Sigmoid colon (tissue), 7 donors: ENCODE measurements at places on chromosomes 6 and 20. TPM values are rescaled to one million over a fixed set of nuclear protein-coding genes. Genes with fewer than 3 reads are reported as not detected.
A peak's percentile ranks its signal among the peaks of the same experiment; 100 is the strongest.

- peak; percentile 88 for DNase-seq
These were observed 403.9 kb upstream of the JARID2 start for GRCh38 chr6:14841901-14842421.

GRCh38 chr20:23995905-23996666 lies 7.5 kb upstream of the GGTLC1 start:
- no peak for DNase-seq

DNA sequence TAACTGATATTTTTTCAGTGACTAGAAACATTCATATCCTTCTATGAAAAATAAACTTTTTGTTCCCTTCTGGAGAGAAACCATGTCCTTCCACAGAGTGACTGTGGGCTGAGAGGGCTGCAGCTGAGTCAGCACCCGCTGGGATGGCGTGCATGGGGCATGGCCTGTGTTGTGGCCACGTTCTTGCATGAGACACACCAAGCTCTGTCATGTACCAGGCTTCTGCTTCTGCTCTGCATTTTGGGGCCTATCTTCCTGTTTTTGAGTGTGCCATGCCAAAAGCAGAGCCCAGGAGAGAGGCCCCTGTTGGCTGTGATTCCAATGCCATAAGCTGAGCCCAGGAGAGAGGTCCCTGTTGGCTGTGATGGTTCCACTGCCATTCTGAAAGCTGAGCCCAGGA lies 10.8 kb downstream of the APMAP start:
- DNase-seq = peak; percentile 77

- no peak for DNase-seq
These were observed 65.9 kb downstream of the VEGFA start for GRCh38 chr6:43835872-43836419.

- DNase-seq = peak; percentile 99
These were observed 432 bp downstream of the HSPA1L start for GRCh38 chr6:31814677-31815024.

DNA sequence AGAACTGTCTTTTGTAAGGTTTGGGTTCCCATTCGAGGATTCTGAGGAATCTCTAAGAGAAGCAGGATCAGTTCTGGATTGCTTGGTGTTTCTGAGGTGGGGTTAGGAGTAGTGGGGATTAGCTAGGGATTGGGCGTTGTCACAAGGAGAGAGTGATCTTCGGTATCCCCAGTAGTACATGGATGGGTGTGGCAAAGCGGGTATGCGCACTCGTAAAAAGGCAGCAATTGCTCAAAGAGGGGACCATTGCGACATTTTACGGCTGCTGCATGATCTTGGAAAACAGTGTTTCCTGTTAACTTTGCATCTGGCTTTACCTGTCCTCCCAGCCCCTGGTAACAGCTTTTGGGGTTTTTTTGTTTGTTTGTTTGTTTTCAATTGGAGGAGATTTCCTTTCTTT lies 9.7 kb upstream of the ZSCAN9 start:
- no peak for DNase-seq

DNA sequence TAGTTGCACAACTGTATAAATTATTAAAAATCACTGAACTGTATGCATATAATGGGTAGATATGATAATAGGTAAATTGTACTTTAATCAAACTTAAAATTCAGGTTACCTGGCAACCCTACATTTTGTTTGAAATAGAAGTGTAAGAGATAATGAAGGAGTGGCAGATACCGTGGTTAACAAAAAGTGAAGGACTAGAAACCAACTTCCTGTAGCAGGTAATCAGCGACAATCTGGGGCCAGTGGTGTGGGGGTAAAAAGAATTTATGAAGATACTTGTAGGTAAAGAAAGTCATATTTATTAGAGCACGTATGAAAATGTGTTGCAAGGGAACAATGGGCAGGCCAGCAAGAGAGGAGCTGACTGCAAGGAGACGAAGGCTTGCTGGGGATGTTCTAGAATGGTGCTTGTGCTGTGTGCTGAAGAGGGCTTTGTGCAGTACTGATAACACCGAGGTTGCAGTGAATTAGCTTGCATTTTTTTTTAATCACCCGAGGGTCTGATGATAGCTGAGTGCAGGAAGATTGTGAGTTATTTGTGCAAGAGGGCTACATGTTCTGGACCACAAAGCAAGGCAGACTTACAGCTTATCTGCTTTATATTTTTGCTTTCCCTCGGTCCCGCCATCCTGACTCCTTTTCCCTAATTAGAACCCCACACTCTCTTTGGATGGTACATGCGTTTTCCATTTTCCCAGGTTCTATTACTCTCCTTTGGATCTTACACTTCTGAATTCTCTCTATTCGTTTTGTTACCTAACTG lies 4.6 kb upstream of the ENPP1 start:
- no peak for DNase-seq

DNA sequence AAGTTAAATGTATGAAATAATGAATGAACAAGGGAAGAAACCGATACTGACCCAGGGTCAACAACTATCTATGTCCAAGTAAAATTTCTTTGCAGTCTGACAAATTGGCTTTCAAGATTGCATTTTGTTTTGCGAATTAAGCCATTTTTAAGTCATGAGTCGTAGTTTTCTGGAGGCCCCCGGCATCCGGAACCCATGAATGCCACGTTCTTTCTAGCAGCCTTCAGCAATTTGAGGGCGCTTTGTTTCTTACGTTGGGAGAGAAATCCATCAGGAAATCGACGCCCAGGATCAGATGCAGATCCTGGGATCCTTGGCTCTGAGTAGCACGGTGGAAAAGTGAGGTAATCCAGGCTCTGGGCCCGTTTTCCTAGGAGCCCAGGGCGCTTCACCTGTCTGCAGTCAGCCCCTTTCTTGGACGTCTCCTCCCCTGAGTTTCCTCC lies 309 bp upstream of the ABRACL start:
- DNase-seq = no peak

DNA sequence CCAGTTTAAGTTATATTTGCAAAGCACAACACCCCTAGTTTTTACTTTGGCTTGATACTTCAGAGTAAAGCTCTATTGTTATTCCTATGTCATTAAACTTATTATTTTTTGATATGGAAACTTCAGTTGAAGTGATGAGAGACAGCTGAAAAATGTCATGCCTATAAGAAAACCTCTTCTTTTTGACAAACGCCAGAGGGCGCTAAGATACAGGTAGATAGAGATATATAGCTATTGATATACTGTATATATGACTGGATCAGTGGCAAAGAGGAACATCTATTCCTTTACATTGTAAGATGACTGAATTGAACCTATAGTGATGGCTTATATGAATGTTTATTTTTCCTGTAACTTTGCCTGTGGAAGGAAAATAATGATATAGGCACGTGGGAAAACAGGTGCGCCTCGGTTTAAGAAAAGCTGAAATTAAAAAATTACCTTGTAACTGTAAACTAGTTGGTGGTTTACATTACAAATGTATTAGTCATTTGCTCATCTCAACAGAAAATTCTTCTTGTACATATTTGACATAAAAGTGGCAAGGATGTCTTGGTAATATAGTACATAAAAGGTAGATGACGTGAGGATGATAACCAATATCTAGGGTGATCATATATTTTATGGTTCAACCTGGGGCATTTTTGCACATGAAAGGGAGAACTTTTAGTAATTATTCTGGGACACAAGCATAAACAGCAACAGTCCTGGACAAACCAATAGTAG lies 74.1 kb downstream of the LAMA4 start:
- DNase-seq = peak; percentile 66

GRCh38 chr6:3438190-3439167 lies 18.4 kb downstream of the SLC22A23 start:
- DNase-seq = peak; percentile 84

DNA sequence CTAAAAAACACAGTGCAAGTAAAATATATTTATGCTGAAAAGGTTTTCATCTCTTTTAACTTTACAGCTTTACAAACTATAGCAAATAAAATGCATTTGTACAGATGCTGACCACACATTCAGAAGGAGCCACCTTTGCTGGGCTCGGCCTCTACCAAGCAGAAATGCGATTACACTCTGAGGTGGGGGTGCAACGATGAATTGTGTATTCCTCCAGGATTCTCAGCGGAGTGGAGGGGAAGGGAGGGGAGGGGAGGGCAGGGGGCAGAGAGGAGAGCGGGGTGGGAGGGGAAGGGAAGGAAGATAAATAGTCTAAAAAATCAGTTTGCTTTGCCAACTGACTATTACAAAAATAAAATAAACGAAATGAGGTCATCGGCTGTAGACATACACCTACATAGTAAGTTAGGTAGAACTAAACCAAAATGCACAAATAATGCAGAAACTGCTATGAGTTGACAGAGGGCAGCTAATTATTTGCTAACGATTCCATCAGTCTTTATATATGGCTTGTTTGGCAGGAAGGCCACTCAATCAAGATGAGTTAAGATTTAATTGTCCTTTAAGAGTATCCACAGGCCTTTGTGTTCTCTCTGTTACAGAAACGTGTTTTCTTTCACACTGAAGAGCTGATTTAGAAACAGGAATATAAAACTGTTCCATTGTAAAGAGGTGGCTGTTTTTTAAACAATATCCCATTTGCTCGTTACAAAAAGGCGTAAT lies 90.1 kb downstream of the TAF4 start:
- no peak for DNase-seq

- no peak for DNase-seq
These were observed 31.1 kb downstream of the ARID1B start for GRCh38 chr6:156808287-156808686.

DNA sequence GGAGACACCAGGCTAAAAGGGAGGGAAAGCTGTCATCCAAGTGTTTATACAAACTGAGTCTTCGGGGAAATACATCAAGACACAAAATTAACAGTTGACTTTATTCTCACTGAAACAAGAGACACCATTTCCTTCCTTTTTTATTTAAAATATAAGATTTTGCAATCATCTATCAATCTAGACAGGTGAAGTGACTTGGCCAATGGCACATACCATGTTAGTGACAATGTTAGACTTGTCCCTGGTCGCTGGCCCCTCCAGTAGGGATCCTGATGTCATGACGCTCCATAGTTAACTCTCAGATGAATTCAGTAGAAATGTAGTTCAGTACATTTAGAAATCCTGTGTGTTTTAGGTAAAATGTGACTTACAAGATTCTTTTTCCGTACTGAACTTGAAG lies 2.9 kb downstream of the SASH1 start:
- DNase-seq = no peak

- DNase-seq = peak; percentile 65
These were observed 609 bp downstream of the OGFRL1 start for GRCh38 chr6:71289039-71289801.

GRCh38 chr6:7671076-7671475 lies 54.8 kb upstream of the BMP6 start:
- no peak for DNase-seq

DNA sequence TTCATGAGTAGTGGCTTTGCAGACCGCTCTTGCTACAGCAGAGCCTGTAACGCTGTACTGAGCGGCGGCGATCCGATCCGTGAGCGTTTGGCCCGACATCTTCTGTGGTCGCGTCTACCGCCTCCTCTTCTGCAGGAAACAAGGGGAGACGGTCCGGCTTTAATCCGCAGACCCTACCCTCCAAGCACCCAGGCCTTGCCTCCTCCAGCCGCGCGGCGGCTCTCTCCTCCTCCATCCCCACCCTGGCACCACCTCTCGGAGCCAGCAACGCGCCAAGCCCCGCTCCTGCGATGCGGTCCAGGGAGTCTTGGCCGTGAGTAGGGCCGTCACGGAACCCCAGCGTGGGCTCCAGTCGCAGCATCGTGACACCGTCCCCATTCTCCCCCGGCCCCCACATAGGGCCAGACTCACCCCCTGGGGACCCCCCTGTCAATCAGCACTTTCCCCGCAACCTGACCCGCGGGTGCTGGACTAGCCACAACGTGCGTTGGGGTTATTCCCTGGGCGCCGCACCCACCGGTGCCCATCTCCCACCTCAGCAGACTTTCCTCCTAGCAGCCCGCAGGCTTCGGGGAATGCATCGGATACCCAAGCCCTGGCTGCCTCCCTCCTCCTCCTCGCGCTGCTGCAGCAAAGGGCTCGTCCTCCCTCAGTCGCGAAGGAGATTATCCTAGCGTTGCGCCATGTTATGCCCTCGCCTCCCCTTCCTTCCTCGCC lies 914 bp downstream of the SNAP91 start:
- peak; percentile 56 for DNase-seq

GRCh38 chr6:125173341-125174095 lies 19.9 kb downstream of the TPD52L1 start:
- no peak for DNase-seq

GRCh38 chr6:109406196-109406595 lies 23.9 kb upstream of the CD164 start:
- no peak for DNase-seq

DNA sequence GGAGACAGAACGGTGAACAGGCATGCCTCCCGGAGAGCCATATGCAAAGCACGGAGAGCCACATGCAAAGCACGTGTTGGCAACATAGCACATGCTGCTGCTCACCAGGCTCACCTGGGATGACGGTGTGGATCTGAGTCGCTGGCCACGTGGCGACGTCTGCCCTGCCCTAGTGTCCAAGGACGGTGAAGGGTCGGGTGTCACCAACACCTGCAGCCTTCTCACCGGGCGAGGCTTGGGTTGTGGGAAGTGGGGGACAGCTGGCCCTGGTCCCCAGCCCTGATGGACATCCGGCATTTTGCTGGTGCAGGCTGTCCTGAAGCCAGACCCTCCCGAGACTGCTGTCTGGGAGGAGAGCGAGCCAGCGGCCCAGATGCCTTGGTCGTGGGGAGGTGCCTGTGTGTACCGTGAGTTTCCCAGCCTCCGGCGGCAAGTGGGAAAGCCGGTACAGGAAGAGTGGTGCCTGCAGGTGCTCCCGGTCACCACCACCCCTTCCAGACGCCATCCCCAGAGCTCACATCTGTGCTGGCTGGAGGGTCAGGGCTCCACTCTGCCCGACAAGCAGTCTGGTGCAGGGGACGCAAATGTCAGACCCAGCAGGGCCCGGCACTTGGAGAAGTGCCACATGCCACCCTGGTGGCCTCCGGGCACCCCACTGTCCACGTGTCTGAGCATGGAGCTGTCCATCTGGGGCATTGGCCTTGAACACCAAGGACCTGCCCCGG lies 5.9 kb upstream of the ADRM1 start:
- no peak for DNase-seq

Gene AVP
- total RNA-seq = not detected

Gene PDE10A
- 33.5 TPM for total RNA-seq

Gene PTGIS
- 55.3 TPM for total RNA-seq

Gene RIPPLY2
- total RNA-seq = not detected

Gene LY6G6F
- total RNA-seq = not detected

Gene APOBEC2
- total RNA-seq = 0.71 TPM

Gene TFAP2C
- total RNA-seq = 1.6 TPM

Gene ZBTB12
- 1.2 TPM for total RNA-seq

Gene NUDT3
- 31.4 TPM for total RNA-seq

Gene MEI4
- total RNA-seq = not detected

Gene PPDPF
- total RNA-seq = 244 TPM
